CD4-positive, alpha-beta T cell treated with Interleukin-4 for 4 hours (primary cell): ENCODE measurements at places on chromosomes 5 and 9.

DNA sequence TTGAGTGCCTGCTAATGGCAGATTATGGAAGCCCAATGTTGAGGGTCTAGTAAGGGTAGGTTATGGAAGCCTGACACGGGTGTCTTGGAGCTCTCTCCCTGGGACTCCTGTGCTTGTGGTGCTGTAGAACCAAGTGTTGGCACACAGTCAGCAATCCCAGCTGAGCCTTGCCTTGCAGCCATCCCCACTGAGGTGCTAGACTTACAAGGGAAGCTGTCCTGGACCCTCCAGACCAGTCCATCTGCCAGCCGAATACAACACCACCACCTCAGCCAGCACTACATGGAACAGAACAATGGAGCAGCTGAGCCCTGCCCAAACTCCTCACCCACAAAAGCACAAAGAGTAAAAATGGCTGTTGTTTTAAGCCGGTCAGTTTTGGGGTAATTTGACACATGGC is 90.5 kb upstream of the DNAH5 start:
- DNase-seq, result no peak

DNA sequence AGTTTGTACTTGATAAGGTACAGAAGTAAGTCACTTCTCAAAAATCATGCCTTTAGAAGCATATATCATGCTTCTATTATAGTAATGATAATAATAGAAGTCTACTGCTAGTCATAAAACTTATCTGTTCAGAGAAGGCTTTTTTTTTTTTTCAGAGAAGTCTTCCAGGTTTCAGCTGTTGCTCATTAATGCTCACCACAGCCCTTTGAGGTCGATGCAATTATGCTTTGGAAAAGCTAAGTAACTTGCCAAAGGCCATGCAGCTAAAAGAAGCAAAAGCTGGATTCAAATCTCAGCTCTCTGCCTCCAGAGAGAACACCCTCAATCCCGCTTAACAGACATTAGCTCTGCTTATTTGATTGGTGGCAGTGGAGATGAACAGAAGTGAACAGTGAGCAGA is 150.8 kb downstream of the DOCK8 start:
- DNase-seq, result no peak

- no peak for DNase-seq
Measured at GRCh38 chr5:65808251-65808741, 86.3 kb downstream of the NLN start.

DNA sequence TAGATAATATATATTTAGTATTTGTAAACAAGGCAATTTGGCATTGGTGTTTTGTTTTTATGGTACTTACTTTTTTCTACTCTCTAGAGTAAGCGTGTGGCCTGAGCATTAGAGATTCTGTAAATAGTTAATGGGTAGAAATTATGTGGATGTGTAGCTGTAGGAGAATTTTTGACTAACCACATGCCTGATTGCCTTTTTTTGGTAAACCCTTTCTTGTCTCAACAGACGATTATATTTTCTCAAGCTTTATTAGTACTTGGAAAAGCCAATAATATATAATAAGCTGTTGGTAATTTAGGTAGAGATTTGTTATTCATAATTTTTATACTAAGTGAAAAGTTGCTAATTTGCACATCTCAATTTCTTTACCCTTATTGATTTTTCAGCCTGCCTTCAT is 76.8 kb downstream of the FCHO2 start:
- no peak for DNase-seq

DNA sequence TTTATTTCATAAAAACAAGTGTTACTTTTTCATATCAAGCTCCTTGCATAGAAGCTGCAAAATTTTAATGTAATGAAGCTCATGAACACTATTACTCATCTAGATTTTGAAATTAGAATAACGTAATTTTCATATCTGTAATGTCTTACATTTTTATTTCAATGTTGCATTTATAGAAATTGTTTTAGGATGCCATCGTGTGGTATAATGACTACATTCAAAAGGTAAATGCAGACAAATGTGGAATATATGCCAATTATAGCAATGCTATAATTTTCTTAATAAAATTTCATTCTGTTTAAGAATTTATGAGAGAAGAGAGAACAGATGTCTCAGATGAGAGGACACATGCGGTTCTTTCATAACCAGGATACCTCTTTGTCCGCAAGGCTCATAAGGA is 230.2 kb downstream of the TMEM232 start:
- no peak for DNase-seq

DNA sequence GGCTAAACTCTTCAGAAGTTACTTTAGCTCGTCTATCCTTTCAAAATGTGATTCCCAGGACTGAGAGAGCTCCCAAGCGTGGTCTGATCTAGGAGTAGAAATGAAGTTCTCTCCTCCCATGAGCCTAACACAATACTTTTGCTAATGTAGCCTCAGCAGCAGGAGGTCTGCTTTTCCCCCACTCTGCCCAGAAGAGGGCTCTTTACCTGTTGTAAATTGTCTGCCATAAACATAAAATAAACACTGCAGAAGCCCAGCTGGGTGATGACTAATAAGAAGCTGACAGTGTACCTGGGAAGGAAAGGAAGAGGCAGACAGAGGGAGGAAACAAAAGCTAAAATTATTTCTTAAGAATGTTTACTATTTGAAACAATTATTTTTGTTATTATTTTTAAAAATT is 15.4 kb downstream of the SLC36A3 start:
- DNase-seq, result no peak

DNA sequence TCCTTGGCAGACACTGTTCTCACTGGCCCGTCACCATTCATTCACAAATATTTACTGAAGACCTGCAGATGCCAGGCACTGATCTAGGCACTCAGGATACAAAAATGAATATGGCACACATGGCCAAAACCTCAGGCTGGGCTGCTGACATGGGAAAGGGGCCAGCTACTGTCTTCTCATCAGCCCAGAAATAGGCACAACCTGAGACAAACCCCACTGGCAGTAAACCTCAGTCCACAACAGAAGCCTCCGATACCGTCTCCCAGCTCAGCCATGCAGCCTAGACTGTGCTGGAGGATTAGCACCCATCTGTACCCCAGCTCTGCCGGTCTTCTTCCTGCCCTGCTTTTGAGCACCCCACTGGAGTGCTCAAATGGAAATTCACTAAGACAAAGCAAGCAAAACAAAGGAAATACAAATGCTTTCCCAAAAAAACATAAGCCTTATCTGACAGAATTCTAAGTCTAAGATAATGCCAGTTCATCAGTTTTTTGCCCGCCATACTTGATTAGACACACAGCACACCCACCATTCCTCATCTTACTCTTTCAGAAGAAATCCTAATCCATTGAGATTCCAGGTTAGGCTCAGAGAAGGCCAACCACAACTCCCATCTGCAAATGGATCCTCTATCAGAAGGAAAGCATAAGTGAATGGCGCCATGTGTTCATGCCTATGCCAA is 8.2 kb downstream of the P4HA2 start:
- no peak for DNase-seq

GRCh38 chr5:468401-468800 is 25.4 kb downstream of the EXOC3 start:
- DNase-seq, result no peak

DNA sequence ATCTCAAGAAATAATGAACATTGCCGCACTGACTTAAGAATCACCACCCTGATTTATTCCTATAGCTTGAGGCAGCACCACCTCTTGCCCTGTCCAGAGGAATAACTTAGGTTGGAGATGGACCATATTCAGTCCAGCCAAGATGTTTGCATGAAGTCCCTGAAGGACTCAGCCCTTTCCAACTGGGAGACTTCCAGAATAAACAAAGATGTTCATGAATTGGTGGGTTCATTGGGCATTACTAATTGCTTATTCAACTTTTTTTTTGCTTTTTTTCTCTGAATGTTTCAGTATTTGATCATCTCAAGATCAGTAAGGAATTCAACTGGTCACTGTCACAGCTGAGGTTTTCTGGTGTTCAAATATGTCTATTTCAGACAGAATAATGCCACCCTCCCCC is 470.6 kb downstream of the CCDC171 start:
- no peak for DNase-seq

DNA sequence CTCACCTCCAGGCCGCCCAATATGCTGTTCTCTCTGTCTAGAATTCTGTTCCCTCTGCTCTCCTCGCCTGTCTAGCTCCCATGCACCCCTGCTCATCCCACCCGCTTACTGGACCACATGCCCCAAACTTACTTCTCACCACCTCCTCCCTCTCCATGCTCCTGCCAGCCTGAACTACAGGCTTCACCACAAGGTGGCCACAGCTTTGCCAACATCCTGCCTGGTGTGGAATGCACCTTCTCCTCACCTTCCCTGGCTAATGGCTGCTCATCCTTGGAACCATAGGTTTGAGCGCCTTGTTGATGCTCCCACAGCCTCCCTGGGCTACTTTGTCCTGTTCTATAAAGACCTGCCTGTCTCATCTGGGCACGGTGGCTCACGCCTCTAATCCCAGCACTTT is 9.6 kb downstream of the LAMC3 start:
- no peak for DNase-seq

DNA sequence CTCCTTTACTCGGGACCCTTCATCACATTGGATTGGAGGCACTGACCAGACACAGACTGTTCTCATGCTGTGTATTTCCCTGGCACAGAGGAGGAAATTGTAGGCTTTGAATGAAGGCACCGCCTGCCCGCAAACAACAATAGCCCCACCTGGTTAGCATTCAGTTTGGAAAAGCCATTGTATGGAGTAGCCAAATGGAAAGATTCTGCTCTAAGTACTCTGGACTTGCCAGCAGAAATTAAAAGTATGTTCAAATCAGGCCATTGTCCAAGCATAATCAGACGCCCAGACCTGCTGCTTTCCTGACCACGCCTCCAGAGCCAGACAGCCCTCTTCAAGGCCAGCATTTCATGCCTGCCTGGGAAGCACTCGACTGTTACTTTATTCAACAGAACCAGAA is 8.0 kb upstream of the SEMA4D start:
- DNase-seq, result no peak

DNA sequence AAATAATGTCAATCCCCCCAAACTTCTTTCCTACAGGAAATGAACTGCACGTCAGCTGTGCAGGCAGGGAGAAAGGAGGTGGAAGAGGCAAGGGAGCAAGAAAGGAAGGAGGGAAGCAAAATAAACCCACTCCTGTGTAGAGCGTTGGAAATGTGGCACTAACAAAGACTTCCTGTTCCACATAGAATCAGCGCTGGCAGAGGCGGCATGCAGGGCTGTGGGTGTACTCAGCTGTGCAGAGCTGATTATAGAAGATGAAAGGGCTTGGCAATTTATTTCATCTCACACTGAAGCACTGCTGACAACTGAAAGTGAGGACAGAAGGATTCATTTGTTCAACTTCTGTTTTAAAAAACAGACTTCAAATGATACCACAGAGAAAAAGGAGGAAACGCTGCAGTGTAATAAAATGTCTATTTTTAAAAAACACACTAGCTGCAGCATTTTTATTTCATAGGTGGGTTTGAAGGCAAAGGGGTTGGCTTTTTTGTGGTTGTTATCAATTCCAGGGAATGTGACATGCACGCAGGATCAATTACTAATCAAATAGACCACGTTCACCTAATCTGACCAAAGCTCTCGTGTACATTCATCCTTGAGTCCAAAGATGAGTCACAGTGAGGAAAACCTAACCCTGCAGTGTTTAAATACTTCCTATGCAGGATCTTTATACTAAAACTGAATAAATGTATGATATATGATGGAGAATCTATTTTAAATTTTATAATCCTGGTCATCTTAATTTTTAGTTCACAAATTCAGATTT is 583.5 kb downstream of the ZNF608 start:
- DNase-seq, result no peak
